Subcutaneous preadipocyte (primary cell): ENCODE measurements at places on chromosomes 2 and 18. TPM values are rescaled to one million over a fixed set of nuclear protein-coding genes. Genes with fewer than 3 reads are reported as not detected.

ATP6V1B1 gene
- total RNA-seq, result 0.59 and 1.8 TPM in 2 replicates

ABHD1 gene
- total RNA-seq, result under 0.01 TPM in 1 of 2 replicates, not detected in the other

MEIS1 gene
- total RNA-seq, result 15.8 and 17.6 TPM in 2 replicates

ABCG8 gene
- not detected in 2 replicates for total RNA-seq

CNGA3 gene
- under 0.01 TPM in 2 replicates for total RNA-seq

CCDC141 gene
- under 0.01 TPM in 1 of 2 replicates, not detected in the other for total RNA-seq
